Esophagus squamous epithelium (tissue), 5 donors: ENCODE measurements at places on chromosomes 2 and 18. TPM values are rescaled to one million over a fixed set of nuclear protein-coding genes. Genes with fewer than 3 reads are reported as not detected.

Gene UGT1A8
- total RNA-seq, result 1.7 TPM

Gene UGT1A5
- total RNA-seq, result 0.67 TPM

Gene C2orf68
- 9.4 TPM for total RNA-seq

Gene RTP5
- total RNA-seq, result not detected

Gene CDH19
- total RNA-seq, result 0.38 TPM

Gene DAPL1
- total RNA-seq, result 170 TPM

Gene SERPINB13
- 228 TPM for total RNA-seq

Gene CXXC1
- total RNA-seq, result 58.9 TPM

Gene STAM2
- total RNA-seq, result 32.5 TPM

Gene DLX2
- total RNA-seq, result not detected

Gene TUBA3E
- not detected for total RNA-seq

Gene CFC1
- not detected for total RNA-seq

Gene COPS7B
- total RNA-seq, result 23.2 TPM

Gene COA5
- 22.0 TPM for total RNA-seq

Gene C2orf78
- total RNA-seq, result not detected

Gene ZNF2
- total RNA-seq, result 2.8 TPM

Gene GRB14
- 1.2 TPM for total RNA-seq

Gene DQX1
- 5.6 TPM for total RNA-seq

Gene FAM161A
- 0.76 TPM for total RNA-seq

Gene LRRC30
- not detected for total RNA-seq

Gene FEV
- not detected for total RNA-seq

Gene SATB2
- 0.92 TPM for total RNA-seq

Gene AKAIN1
- total RNA-seq, result not detected

Gene ITPRIPL1
- 4.1 TPM for total RNA-seq

Gene NGEF
- total RNA-seq, result 16.5 TPM

Gene GPR35
- total RNA-seq, result 1.1 TPM

Gene HOXD4
- not detected for total RNA-seq

Gene KIAA2012
- total RNA-seq, result not detected
